ENCODE measurements at places on chromosomes 6 and 20.

DNA sequence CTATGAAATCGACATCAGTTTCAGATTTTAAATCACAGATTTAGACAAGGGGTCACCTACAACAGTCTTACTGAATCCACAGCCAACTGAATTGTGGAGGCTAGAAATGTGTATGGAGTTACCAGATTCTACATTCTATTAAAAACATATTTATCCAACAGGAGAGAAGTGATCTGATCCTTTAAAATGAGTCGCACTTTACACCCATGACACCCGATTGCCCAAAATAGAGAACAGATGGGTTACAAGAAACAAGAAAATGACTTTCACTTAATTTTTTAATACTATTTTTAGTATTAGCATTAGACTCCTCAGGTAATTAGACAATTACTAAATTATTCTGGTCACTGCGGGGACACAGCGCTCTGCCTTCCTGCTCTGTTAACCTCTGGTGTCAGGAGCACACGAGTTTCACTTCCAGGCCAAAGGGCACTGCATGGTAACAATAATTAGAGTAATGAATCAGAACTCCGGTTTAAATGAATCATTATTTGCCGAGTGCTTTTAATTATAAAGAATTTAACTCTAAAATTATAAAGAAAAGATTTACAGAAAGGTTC is 108.6 kb downstream of the ATP9A start:
- no peak for DNase-seq

GRCh38 chr6:134520181-134521115 is 202.5 kb upstream of the SGK1 start:
- no peak for DNase-seq

DNA sequence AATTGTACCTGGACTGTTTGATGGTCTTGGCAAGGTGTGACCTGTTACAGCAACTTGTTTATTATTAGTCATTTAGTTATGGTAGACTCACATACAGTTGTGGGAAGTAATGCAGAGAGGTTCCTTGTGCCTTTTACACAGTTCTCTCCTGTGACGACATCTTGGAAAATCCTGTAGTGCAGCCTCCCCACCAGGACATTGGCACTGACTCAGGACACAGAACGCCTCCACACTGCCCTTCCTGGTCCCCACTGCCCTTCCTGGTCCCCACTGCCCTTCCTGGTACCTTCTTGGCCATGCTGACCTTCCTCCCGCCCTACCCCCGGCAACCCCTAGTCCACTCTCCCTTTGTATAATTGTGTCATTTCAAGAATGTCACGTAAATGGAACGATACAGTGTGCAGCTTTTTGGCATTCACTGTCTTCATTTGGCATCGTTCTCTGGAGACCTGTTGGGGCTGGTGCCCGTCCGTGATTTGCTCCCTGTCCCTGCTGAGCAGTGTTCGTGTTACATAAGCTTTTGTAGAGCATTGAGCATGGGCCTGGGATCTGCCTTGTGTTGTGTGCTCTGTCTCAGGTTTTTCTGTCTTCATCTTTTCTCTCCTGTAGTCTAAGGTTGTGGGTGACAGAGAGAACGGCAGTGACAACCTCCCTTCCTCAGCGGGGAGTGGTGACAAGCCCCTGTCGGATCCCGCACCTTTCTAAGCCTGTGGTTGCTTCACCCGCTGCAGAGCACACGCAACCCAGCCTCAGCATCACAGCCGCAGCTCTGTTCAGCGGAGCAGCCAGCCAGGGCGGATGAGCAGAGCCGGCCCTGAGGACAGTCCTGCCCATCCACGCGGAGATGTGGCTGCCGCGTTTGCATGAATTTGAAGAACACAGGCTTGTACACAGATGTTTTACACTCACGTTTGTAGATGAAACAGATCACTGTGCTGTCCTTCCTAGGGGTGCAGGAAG is 5.4 kb upstream of the DNAJC5 start:
- DNase-seq, result peak; percentile 27

GRCh38 chr20:32958574-32958973 is 45.7 kb downstream of the SUN5 start:
- peak; percentile 5 for DNase-seq

GRCh38 chr20:42274986-42275385 is 656.8 kb upstream of the CHD6 start:
- no peak for DNase-seq

- no peak for DNase-seq
Measured at GRCh38 chr6:108944071-108944470, 95.8 kb downstream of the ARMC2 start.

- peak; percentile 59 for DNase-seq
Measured at GRCh38 chr20:24102290-24102689, 113.7 kb upstream of the GGTLC1 start.

DNA sequence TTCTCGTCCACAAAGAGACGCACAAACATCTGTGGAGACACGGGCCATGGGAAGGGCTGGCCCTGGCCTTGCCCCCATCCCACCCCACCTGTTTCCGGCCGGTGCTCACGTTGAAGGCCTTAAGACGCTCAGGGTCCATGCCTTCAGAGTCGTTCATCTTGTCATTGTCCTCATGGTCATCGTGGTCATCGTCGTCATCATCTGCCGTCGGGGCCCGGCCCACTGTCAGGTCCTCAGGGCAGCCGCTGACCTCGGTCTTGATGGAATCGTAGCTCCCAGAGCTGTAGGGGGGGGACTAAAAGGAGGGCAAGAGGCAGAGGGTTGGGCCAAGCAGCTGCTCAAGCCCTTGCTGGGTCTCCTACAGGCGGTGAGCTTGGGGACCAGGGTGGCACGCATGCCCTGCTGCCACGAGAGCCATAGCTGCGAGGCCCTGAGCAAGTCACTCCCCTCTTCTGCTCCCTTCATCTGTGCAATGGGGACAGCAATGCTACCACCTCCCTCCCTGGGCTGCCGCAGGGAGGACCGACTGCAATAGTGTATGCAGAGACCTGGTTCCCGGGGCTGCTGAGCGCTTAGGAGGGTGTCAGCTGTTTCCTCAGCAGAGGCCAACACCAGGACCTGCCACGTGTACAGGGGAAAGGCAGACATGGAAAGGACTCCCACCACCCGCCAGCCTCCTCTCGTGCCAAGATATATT is 95.5 kb downstream of the ASXL1 start:
- DNase-seq, result no peak

DNA sequence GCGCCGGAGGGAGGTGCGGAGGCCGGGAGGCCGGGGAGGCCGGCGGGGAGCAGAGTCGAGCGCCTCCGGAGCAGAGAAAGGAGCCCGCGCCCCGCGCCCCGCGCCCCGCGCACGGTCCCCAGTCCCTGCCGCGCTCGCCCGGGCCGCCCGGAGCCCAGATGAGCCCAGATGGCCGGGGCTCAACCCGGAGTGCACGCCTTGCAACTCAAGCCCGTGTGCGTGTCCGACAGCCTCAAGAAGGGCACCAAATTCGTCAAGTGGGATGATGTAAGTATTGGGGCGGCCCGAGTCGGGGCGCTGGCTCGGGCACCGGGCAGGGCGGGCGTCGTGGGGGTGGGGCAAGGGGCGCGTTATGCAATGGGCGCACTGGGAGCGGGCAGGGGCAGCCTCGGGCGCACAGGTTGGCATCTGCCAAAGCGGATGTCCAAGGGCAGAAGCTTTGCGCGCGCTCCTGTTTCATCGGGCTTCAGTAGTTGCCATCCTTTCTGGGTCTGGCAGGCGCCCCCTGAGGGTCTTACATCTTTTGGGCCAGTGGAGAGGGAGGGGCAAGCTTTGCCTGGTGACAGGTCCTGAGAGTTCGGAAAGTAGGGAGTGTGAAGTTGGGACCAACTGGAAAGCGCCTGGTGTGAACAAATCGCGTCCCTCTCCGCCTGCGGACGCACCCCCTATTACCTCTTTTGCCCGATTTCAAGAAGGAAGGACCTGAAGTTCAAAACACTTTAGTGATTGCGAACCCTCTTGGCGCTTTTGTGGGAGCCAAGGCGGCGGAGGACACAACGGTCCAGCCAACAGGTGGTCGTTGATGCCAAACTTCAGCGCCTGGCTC is 631 bp downstream of the PLCB1 start:
- DNase-seq, result peak; percentile 66

DNA sequence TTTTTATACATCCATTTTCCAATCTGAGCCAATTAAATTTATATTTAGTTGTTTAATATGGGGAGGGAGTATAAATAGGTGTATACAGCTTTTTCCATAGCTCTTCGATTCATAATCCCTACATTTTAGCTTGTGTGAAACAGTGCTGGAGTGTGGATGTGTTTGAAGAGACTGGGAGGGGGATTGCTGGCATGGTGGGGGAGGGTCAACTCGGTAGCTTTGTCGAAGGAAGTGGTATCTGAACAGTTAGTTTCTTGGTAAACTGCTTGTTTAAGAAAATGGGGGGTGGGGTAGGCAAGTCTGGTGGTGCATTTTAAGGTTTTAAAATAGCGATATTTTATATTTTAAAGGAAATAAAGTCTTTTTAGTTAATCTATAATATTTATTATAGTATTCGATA is 1.4 kb upstream of the LIN28B start:
- peak; percentile 61 for DNase-seq

DNA sequence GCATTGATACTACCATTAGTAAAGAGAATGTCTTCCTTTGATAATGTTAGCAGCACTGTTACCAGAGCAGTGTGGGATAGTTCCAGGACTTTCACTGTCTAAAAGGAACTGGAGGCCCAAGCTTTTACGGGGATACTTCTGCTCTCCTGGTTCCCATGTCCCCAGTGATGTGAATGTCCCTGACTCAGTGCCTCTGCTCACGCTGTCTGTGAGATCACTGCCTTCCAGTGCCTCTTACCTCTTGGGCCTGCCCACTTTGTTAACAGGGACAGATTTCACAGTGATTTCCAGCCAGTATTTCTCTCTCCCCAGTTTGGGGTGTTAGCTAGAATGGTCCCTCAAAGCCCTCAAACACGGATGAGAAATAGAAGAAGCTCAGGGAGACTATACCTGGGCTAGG is 14.4 kb downstream of the PTPRA start:
- no peak for DNase-seq
